ENCODE measurements at places on chromosomes 4 and X.

DNA sequence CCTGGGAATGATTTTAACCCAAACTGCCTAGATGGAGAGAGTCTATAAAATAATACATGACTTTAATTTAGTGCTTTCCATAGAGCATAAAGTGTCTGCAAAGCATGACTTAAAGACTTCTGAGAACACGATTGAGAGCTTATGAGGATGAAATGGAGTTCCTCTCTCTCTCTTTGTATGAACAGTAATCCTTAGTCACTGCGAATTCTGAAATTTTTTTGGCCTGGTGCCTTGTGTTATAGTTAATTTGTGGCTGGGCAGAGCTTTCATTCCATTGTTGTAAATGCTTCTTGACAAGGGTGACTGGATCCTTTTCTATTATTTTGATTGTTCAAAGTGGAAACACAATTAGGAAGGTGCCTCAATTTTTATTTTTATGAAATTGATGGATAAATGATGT lies 179.5 kb downstream of the CEP135 start:
- no peak for DNase-seq

DNA sequence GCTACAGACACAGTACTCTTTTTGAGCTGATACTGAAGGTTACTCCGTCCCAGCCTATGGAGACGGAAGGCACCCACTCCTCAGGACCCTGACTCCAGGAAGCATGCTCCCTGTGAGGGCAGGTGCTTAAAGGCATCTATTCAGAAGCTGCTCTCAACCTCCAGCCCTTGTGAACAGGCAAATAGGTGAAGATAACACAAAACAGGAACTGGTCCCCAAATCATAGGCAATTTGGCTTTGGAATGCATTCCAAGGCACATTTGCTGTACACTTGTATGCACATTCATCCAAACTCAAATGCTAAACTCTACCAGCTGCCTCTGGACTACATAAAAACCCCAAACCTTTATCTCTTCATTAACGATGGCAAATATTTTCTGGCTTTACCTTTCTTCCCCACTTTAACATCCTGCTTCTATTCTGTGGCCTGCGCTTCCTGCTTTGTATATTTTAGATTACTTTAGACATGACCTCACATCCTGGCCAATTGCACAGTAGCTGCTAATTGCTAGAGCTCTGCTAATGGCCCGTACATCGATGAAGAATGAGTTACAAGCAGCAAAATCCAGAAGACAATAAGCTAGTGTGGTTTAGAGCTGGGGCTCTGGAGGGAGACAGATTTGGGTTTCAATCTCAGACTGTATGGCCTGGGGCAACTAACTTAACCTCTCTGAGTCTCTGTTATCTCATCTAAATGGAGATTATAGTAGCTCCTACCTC lies 3.2 kb downstream of the SEL1L3 start:
- no peak for DNase-seq

DNA sequence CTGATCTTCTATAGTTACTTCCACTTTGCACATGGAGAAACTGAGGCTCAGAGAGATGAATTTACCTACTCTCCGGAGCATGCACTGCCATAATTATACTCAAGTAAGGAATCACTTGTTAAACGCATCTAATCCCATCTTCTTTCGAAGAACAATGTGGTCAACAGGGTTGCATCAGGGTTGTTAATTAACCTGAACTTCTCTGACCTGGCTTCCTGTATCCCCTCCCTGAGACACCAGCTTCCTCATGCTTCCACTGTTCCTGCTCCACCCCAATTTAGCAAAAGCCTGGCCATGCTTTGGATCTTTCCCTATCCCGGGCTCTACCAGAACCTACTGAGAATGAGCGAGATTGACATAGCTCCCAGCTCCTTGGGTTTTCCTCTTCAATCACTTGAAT lies 136.7 kb downstream of the SMIM20 start:
- DNase-seq = no peak

GRCh38 chrX:107673933-107674479 lies 45.7 kb downstream of the PRPS1 start:
- peak; percentile 85 for DNase-seq

DNA sequence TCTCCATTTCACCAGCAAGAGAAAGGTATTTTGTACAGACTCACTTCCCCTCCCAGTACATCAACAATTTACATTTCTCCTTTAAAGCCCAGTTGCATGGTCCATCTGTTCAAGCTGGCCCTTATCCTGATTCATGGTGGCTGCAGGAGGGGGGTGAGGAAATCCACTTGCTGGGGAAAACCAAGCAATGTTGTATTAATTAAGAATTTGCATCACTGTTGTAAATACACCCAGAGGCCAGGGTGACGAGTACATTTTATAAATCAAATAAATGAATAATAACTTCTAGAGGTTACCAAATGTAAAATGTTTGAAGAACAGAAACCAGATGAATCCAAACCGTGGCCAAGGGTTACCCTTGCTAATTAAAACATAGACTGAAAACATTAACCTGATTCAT lies 395.9 kb upstream of the INTU start:
- no peak for DNase-seq

GRCh38 chrX:135112096-135112729 lies 8.1 kb downstream of the ETDB start:
- DNase-seq = no peak

DNA sequence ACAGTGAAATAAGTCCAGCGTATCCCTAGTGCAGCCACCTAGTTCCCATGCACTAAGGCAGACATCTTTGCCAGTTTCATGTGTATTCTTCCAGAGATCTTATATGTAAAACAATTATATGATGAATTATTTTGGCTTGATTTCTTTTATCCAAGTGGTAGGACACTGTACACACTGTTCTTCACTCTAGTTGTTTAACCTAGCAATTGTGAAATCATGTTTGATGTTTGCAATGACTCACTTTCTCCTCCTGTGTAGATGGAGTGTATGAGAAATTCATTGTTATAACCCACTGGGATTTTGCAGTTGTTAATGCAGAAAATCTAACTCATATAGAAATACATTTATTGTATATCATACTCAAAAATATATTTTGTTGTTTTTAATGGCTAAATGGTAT lies 17.5 kb upstream of the TBC1D1 start:
- no peak for DNase-seq
